ENCODE measurements at places on chromosomes 2 and 18.

GRCh38 chr2:179311101-179311500, 46.5 kb upstream of the SESTD1 start:
- DNase-seq, result no peak

DNA sequence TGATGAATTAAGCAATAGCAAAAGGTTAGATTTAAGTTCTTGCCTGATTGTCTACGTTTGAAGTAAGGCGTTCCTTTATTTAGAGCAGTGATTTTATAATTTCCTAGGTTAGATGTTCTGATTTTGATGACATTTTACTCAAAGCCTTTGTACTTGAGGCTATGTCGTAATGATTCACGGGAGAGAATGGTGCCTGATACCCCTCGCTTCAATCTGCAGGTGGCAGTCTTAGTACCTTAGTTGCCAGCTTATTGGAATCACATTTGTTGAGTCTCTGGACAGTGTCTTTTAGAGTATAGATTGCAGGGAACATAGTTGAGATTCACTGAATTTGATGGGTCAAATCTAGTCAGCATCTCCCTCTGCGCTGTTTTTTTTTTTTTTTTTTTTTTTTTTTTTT, 89.5 kb downstream of the BIRC6 start:
- DNase-seq, result no peak

- DNase-seq, result no peak
These were observed 2.8 kb downstream of the M1AP start for GRCh38 chr2:74645344-74645743.

DNA sequence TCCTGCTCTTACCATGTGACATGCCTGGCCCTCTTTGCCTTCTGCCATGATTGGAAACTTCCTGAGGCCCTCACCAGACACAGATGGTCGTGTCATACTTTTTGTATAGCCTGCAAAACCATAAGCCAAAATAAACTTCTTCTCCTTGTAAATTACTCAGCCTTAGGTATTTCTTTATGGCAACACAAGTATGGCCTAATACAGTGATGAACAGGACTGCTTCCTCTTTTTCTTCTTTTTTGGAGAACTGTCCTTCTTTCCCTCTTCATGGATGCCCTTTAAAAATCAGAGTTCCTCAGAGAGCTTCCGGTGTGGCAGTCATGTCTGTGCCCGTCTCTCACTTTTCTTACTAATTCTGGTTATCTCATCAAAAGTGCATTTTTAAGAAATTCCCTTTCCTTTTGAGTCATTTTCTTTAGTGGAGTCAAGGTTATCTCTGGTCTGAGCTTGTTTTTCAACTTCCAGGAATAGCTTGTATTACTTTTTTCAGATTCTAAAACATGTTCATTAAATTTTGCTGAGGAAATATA, 9.2 kb upstream of the IL1A start:
- no peak for DNase-seq

DNA sequence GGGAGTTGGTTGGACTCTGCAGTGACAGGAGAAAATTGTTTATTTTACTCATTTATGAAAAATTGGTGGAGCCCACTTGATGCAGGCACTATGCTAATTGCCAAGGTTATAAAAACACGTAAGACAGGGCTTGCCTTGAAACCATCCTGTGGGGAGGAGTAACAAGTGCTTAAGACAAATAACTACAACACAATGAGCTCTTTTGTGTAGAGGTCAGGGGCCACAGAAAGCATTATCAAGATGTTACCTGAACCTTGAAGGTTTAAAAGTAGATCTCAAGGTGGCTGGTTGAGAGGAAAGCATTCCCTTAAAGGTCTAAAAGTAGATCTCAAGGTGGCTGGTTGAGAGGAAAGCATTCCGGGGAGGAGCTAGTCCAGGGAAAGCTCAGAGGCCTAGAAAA, 381.8 kb upstream of the POU3F3 start:
- DNase-seq, result no peak

- no peak for DNase-seq
These were observed 74.7 kb downstream of the EIPR1 start for GRCh38 chr2:3302751-3303582.

DNA sequence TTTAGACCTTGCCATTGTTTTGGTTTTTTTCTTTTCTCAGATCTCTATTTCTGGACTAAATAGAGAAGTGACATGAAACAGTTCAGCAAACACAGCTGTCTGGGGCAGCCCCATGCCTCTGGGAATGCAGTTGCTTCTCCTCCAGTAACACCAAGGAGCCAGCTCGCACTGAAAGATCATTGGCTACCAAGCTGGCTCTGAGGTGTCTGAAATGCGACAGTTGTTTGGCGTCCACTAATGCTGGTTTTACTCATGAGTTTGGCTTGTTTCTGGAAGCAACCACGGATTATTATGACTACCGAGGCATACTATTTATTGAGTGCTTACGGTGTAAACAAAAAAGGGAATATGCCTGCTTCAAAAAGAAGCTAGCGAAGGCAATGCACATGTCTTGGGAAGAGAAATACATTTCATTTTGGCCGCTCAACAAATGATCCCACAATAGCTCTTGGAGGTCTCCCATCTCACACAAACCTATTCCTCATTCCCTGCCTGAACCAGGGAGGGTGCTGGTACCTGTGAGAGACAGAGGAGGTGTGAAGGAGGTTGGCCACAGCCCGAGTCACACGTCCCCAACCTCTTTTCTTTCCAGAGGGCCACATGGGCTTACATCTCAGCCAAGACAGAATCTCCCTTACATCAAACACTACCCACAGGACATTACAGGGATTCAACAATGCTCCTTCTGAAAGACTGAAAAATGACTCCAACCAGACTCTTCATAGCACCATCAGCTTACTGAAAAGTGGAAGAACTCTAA, 37.5 kb upstream of the NEB start:
- DNase-seq, result no peak

DNA sequence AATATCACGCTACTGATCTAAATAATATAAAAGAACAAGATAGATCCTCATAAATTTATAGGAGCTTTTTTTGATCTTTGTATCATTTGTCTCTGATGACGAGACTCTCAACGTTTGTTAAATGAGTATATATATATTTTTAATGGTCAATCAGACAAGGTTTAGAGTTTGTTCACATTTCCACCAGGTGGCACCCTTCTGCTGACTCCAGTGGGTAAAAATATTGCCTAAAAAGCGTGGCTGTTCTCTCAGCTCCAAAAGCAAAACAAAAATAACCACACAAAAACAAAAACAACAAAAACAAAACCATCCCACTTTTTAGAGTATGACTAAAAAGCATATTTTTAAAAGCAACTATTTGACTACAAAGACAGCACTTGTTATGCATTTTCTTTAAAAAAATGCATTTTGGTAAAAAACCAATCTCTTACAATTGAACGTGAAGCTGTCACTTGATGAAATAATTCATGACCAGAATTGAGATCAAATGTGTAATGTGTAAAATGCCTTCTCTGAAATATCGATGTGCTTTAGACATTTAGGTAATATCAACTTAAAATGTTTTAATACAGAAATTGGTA, 723.2 kb downstream of the DPP10 start:
- peak; percentile 37 for DNase-seq

GRCh38 chr2:230244211-230244610, 18.7 kb downstream of the SP140 start:
- no peak for DNase-seq

GRCh38 chr2:95012881-95013550, 12.5 kb upstream of the MAL start:
- DNase-seq, result no peak

- DNase-seq, result no peak
These were observed 7.6 kb upstream of the GPBAR1 start for GRCh38 chr2:218253232-218253625.

DNA sequence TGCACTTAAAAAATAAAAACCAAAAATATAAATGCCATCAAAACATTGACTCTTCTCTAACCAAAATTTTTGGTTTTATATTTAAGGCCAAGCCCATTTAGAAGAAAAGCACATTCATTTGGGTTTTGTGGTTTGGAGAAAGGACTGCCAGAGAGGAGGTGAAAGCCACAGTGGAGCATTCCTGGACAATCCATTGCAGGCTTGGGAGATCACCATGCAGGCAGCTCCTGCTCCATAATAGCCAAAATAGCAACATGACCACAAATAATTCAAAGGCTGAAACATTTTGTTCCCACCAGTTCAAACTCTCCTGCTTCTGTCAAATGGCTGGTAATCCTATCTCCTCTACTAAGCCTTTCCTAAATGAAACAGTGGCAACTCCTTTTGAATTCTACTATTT, 73.5 kb downstream of the GALNT3 start:
- no peak for DNase-seq

DNA sequence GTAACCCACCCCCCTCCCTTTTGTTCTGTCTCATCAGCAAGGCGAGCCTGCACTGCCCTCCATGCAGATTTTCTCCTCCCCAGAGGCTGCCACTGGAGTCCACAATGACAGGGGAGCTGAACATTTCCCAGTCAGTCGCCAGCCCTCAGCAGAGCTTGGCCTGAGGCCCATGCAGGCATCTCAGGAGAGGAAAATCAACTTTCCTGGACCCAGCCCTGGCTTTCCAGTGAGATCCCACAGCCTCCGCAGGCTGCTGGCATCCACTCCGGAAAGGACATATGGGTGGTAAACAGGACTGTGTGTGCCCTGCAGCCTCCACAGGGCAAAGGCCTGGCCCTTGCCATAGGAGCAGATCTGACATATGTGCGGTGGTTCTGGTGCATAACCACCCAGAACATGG, 253.8 kb downstream of the TNS1 start:
- no peak for DNase-seq

GRCh38 chr2:157441072-157441454, 2.8 kb downstream of the CYTIP start:
- no peak for DNase-seq

- no peak for DNase-seq
These were observed 250.3 kb downstream of the TTC32 start for GRCh38 chr2:19651466-19651865.

DNA sequence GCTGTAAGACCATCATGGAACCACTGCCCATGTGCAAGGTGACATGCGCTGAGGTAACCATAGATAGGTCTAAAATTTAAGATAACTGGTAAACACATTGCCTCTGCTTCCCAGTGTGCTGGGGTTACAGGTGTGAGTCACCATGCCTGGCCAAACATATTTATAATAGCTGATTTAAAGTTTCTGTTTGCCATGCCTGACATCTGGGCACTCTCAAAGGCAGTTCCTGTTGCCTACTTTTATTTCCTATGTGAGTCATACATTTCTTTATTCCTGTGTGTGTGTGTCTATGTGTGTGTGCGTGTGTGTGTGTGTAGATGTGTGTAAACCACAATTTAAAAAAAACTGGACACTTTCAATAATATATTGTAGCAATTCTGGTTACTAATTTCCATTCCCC, 415.2 kb upstream of the NETO1 start:
- no peak for DNase-seq

GRCh38 chr2:9244985-9245544, 38.5 kb downstream of the ASAP2 start:
- peak; percentile 49 for DNase-seq
